ENCODE measurements at places on chromosomes 11 and 22.
A peak's percentile ranks its signal among the peaks of the same experiment; 100 is the strongest.

DNA sequence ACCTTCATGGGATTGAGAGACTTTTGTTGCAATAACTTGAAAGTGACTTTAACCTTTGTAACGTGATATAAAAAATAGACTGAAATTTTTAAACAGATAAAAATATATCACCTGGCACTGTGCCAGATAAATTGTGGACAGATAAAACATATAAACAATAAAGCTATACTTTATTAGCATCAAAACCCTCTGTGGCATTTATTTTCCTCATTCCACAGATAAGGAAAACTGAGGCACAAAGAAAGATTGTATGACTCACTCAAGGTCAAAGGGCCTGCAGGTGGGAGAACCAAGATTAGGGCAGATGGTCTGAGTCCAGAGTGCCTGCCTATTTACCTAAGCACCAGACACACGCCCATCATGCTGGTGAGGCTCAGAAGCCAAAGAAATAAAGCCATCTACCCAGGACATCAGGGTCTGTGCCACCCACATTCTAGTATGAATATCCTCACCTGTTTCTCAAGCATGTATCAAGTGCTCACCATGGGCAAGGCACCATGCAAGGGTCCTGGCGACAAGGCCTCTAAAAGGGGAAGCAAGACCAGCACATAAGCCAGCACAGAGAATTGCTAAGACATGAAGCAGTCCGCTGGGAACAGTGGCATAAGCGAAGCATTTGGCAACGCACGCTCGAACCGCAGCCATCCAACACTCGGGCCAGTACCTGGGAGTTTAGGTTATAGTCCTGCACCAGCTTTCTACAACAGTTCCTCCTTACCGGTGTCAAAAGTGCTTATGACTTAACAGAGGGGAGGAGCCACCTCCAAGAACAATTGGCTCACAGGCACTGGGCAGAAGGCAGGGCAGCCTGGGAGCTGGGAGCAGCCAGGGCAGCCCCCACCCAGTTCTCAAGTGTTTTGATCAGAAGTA, 17.6 kb downstream of the MYH9 start:
- peak; percentile 51 for DNase-seq

DNA sequence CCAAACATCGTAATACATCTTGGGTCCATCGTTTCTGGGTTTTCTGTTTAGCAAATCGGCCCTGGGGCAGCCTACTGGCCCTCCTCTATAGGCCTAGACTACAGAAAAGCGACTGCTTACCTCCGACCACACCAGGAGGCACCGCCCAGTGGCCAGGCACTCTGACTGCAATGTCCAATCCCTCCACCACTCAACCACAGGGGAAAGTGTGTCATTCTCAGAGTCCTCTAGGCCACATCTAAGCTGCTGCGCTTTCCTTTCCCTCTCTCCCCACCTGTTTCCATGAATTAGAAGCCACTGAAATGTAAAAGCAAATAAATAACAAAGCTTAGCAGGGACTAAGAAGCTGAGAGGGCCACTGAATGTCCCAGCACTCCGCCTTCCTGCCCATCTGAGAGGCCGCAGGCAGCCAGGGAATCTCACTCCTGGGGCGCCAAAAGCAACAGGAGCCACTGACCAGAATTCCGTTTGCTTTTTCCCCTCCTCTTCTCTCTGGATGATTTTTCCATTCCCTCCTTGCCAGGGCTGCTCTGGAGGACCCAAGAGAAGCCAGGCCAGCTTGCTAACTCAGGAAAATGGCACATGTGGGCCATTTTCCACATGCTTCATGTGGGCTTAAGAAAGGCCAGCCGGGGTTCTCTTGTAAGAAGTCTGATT, 50.1 kb upstream of the FLI1 start:
- no peak for DNase-seq

DNA sequence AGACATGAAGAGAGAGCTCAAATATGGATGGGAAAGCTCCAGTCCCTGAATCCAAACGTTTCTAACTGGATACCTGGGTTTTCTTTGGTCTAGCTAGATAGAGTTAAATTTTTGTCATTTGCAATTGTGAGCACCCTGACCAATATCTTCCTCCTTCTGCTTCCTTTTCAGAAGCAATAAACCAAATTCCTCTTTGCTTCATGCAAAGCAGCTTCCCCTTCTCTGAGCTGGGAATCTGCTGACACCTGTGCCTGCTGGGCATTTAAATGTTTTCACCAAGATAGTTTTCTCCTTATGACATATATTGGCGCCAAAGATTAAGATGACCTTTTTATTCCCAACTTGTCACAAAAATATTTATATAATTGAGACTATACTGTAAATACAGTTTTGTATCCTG, 27.9 kb upstream of the PAK1 start:
- DNase-seq: no peak

DNA sequence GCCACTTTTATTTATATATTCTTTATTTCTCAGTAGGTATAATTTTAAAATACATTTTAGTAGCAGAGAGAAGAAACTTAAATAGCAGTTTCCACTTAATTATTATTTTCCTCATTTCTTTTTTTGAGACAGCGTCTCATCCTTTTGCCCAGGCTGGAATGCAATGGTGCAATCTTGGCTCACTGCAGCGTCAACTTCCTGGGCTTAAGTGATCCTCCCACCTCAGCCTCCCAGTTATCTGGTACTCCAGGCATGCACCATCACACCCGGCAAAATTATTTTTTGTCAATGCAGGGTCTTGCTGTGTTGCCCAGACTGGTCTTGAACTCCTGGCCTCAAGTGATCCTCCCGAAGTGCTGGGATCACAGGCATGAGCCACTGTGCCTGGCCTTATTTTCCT, 38.3 kb downstream of the ATG13 start:
- no peak for DNase-seq

DNA sequence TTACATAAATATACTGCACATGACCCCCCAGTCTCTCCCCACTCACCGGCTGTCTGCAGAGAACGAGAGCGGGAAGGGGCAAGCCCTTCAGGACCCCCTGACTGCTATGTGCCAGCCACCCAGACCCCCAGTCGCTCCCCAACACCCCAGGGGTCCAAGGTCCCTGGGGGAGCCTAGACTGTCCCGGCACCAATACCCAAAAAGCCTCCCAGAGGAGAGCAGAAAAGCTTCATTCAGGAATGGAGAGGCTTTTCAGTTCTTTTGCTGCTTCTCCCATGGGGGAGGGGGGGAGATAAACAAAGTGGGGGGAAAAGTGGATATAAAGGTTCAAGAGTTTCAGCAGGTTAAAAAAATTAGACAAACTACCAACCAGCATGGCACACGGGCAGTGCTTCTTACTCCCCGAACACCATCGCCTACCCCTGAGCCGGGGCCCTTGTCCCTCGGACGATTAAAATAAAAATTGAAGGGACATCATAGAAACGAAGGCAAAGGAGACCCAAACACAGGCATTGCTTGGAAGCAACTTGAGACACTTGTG, 1.3 kb downstream of the CSNK1E start:
- DNase-seq: no peak

GRCh38 chr22:45204241-45204640, 36.5 kb downstream of the KIAA0930 start:
- DNase-seq: no peak
